GM10248 (cell line): ENCODE measurements at places on chromosomes 6 and 20.

DNA sequence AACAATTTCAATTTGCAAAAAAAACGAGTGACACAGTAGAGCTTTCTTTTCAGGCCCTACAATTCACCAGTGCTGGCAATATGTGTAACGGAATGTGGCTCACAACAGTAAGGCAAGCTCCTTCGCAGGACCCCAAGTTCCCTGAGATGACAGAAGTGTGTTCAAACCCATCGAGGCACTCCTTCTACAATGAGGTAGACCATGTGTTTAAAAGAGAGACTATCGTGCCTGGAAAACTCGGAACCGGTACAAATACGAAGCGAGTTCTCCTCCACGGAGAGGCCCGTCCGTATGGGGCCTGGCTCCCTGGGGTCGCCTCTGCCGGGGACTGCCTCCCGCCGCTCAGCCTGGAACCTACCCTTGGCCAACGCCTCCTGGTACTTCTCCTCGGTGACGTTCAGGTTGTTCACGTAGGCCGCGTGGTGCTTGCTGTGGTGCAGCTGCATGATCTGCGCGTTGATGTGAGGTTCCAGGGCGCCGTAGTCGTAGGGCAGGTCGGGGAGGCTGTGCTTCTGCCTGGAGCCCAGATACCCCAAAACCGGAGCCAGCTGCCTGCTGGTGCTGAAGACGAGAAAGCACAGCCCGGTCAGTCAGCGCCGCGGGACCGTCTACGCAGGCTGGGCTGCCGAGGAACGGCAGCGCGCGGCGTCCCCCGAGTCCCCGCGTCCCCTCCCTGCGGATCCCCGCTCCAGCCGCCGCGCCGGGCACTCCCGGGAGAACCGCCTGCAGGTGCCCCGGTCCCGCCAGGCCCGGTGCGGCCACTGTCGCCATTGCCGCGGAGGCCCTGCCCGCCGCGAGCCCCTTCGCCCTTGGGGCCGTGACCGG is 526 bp downstream of the SOD2 start:
- peak; percentile 67 for DNase-seq

GRCh38 chr20:34581341-34582184 is 23.0 kb downstream of the MAP1LC3A start:
- DNase-seq = peak; percentile 29

- no peak for DNase-seq
Observed at GRCh38 chr20:53074811-53075314, 102.7 kb downstream of the TSHZ2 start.

DNA sequence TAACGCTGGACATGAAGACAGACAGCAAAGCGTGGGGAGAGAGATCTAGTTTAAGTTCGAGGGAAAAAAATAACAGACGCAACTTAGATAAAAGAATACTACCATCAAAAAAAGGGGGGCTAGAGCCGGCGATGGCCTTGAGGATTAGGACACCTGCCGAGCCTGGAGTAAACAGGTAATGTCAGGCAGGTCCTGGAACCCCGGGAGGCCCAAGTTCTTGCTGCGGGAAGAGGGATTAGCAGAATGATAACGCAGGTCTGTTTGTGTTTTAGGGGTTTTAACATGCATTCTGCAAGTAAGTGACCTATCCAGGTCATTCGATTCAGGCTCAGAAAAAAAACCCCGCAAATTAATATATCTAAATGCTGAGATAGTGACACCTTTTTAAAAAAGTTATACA is 754 bp upstream of the TMEM170B start:
- no peak for DNase-seq

DNA sequence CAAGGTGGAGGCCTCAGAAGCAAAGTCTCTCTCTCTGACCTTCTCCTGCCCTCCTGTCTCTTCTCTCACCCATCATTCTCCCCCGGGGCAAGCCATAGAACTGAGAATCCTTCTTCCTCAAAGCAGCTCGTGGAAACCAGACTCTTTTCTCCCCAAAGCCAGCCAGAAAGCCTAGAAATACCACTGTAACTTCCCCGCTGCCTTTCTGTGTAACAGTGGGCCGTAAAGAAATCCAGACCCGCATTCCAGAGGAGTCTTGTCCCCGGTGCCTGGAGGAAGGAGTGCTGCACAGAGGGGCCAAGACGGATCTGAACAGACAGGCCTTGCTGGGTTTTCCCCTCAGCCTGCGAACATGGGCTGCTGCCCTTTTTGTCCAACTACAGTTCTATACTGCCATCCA is 977 bp upstream of the SLC22A2 start:
- no peak for DNase-seq

DNA sequence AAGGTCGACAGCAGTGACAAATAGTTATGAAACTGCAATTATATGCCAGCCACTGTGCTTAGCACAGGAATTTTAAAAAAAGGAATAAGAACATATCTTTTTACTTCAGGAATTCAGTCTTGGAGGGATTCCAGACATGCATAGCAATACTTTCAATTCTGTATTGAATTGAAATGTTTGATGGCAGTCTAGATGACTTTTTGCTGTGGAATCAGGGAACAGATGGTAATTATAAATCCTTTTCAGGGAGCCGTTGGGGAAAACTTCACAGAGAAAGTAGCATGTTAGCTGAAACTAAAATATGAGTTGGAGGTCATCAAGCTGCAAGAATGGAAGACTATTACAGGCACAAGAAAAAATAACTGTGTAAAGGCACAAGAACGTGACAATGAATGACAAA is 74.8 kb downstream of the IMPG1 start:
- DNase-seq = no peak

DNA sequence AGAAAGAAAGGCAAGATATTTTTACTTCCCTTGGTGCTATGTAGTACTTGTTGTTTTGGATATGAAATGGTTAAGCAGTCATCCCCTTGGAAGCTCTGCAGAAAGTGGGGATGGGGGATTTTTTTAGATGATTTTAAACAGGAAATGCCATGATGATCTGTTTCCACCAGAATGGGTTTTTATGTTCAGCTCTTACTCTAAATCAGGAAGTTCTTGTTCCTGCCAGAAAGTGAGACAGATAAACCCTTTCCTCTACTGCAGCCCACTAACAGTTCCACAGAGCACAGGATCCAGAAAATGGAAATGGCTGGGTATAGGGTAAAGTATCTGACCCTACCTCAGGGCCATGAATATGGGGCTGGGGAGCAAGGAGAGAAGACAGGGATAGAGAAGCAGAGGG is 32.1 kb upstream of the PPP1R3G start:
- no peak for DNase-seq

GRCh38 chr6:105452924-105453756 is 50.3 kb upstream of the PREP start:
- DNase-seq = peak; percentile 37
